ENCODE measurements at places on chromosomes 6 and 20.

DNA sequence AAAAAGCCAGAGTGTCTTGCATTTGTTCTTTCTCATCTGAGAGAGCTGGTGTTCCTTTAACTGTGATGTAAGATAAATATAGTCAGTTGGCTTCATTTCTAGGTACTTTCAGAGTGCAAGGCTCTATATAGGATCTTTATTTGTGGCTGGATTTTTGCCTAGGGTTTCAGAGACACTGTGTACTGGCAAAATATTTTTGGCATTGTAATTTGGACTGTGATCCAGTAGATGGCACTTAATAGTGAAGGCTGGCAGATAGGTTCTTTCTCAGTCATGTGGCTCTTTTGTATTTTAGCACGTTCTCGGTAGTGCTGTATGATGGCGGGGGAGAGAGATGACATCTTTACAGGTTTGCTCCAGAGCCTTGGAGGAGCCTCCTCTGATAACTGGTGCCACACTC lies 26.8 kb upstream of the SLC35B3 start:
- peak; percentile 49 for DNase-seq

DNA sequence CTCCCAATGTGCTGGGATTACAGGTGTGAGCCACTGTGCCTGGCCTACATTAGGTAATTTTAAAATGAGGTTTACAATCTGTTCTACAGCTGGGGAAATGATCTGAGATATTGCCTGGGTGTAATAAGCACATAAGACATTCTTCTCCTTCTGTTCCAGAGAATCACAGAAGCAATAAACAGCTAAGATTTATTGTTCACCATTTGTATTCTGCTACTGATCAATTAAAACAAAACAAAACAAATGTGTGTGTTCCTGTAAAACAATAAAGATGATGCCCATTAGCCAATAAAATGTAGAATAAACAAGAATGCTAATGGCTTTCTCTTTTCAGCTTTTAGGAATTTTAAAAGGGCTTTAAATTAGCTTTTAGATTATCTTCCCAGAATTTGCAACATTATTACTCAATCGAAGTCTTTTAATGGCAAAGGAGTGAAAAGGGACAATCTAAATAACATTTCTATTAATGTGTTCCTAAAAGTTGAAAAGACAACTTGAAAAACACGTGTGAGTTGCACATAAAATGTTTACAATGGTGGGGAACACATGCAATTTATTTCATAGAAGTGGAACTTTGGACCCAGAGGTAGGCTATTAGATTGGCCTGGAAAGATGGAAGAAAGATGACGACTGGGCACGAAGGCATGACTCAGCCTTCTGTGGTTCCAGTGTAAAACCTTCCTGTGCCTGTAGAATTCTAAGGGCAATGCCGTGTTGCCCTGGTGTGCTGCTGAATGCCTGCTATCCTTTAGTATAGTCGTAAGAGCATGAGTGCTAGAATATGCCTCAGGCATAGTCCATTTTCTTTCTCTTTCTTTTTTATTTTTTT lies 29.0 kb upstream of the DEK start:
- peak; percentile 21 for DNase-seq

DNA sequence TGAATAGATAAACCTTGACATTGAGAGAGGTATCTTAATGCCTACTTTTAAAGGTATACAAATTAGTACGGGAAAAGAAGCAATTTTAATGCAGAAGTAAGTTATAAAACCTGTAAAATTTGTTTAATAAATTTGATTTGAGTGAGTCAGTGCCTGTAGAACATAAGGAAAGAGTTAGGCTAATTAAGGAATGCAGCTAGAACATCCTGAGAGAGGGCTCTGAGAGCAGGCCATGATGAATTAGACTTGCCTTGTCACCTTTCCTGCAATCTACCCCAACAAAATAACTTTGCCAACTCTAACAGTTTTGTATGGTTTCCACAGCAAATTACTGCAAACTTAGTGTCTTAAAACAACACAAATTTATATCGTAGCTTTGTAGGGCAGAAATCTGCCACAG lies 700.8 kb downstream of the RFPL4B start:
- no peak for DNase-seq

GRCh38 chr6:97668716-97669115 lies 385.7 kb upstream of the MMS22L start:
- no peak for DNase-seq

- no peak for DNase-seq
Measured at GRCh38 chr6:160367798-160368547, 19.8 kb downstream of the SLC22A3 start.

DNA sequence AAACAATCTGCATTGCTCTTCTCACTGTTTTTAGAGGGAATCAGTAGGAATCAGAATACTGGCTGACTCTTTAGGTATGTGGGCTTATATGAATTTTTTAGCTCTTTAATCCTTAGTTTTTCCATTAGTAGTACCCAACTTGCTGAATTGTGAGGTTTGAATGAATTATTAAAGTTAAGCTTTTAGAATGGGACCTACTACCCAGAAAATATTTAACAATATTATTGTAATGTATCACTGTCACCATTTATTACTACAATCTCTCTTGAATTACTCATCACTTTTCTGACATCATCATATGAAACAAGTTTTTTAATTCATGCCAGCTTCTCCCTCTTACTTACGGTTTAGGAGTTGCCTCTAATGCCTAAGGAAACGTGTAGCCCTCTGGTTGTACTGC lies 212.7 kb downstream of the BCKDHB start:
- DNase-seq: peak; percentile 48

Measured in PC-3 (cell line).